ENCODE measurements at places on chromosomes 3 and 15.

GRCh38 chr3:123365450-123366143 is 83.3 kb downstream of the ADCY5 start:
- DNase-seq: no peak

DNA sequence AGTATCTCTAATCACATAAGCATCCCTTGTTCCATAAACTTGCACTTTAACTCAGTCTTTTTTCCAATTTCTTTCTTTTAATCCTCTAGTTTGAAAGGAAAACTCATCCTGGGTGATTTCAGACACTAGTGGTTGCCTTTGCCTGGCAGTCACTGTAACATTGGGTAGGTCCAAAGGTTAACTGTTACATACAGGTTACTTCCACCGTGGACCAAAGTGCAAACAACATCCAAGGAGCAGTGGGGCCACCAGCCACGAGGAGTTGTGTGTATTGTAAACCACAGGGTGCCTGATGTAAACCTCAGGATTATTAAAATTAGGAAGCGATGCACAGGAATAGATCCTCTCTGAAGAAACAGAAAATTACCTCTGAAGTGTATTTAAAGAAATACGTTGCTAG is 75.0 kb downstream of the HCN4 start:
- no peak for DNase-seq

DNA sequence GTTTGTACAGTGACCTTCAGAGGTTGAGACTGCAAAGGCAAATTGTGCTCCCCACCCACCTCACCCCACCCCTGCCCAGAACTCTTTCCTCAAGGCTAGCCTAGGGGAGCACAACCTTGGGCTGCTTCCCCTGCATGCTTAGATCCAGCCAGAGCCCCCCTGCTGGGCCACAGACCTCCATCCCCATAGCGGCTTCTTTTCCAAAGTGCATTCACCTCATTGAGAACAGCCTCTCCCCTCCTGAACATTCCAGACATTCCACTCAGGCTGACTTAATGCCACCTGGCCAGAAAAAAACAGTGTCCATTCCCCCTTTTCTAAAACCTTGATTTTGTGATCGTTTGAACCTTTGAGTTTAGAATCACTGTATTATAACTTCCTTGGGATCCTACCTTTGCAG is 124.4 kb upstream of the TOPAZ1 start:
- no peak for DNase-seq

- no peak for DNase-seq
Measured at GRCh38 chr3:115323380-115323779, 176.3 kb upstream of the ZBTB20 start.

DNA sequence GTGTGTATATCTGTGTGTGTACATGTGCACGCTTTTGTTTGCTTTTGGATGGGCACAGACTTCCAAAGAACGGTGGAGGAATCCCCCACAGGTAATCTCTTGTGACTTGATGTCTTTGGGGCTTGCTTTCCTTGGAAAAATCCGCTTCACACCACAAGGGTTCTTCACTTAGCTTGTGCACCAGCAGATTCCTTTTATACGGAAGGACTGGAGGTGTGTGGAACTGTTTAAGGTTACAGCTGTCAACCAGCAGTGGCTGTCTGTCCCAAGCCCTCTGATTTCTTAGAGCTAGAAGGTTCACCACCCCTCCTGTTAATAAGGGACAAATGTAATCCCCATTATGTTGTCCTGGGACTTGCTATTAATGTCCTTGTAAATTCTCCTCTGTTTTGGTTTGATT is 193.5 kb downstream of the ITPR1 start:
- DNase-seq: no peak

GRCh38 chr3:166265153-166265552 is 427.9 kb upstream of the BCHE start:
- no peak for DNase-seq

DNA sequence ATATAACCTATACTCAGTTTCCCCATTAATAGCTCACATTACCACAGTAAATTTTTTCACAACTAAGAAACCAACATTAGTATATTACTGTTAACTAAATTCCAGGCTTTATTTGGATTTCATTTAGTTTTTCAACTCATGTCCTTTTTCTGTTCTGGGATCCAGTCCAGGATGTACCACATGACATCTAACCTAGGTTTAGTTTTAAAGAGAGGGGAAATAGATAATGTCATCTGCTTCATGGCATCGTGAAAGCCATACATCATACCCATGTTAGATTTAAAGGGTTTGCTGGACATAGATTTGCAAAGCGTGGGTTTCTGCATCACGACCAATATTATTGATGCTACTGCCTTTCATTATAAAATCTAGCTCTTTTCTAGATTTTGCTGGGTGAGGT is 33.2 kb upstream of the RPP14 start:
- DNase-seq: no peak

GRCh38 chr3:48656841-48657281 is 5.8 kb downstream of the CELSR3 start:
- DNase-seq: peak; percentile 52
